ENCODE measurements at places on chromosomes 1 and 21.
A peak's percentile ranks its signal among the peaks of the same experiment; 100 is the strongest.

GRCh38 chr1:32138965-32139364 is 31.1 kb downstream of the KPNA6 start:
- no peak for DNase-seq

DNA sequence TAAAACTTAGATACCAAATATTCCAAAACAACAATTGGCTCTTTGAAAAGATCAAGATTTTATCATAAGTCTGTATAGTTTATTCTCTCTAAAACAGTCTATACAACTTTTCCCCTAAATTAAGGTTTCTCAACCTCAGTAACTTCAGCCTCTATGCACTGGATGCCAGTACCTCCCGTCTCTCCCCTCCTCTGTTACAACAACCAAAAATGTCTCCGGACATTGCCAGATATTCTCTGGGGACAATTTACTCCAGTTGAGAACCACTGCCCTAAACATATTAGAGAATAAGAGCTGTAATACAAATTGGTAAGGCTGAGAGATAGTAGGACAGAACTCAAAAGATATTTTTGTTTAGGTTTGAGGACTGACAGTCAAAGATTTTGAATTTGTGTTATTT is 71.6 kb downstream of the TMEM200B start:
- DNase-seq: no peak

DNA sequence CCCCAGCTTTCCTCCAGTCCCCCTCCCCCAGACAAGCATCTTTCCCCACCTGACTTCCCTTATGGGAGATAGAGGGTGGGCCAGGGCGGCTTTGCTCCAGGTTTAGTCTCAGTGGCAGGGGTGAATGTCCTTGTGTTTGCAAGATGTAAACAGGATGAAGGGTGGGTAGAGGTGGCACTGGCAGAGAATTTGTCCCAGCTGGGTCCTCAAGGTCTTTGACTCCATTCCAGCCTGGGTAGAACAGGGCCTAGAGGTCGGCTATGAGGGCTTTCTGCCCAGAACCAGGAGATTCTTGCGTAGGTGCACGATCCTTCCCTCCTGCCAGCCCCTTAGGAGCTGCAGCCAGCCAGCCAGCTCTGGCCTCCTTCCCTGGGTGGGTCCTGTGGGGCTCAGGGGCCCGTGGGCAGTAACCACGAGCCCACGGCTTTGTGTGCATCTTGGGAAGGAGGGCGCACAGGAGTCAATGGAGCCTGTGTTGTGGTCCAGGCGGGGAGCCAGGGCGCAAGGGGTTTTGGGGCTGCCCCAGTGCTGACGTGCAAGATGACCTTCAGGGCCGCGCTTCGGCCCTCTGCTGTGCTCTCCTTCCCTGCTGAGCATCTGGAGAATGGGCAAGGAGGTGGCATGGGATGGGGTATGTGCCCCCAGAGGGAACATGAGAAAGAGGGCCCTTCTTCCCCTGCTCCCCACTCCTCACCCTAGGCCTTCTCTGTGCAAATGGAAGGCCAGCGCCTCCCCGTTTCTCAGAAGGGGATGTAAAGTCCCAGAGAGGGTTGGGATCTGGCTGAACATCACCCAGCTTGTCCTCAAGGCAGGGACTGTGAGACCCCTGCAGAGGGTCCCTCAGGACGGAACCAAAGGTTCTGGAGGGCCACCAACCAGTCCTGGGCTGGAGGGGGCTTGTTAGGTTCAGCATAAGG is 15.7 kb downstream of the POU3F1 start:
- DNase-seq: peak; percentile 73

- DNase-seq: no peak
Observed at GRCh38 chr1:119774746-119775490, 6.2 kb upstream of the HMGCS2 start.

GRCh38 chr1:29201595-29202051 is 19.9 kb upstream of the SRSF4 start:
- no peak for DNase-seq

- no peak for DNase-seq
Observed at GRCh38 chr1:7672864-7673263, 98.2 kb upstream of the VAMP3 start.

DNA sequence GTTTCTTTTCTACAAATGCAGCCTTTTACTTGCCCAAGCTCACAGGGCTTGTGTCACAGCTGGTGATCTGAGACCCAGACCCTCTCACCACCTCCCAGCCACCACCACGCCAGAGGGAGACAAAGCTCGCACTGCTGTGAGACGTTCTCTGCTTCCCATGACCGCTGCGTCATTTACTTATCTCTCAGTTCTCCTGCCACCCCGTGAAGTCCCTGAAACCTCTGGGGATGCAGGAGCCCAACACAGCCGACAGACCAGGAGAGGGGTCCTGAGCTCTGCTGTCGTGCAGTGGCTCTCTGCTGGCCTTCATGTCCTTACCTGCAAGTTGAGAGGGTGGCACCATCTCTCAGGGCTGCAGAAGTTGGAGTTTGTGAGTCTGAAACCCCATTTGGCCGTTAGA is 77.7 kb downstream of the SLC16A1 start:
- DNase-seq: no peak

DNA sequence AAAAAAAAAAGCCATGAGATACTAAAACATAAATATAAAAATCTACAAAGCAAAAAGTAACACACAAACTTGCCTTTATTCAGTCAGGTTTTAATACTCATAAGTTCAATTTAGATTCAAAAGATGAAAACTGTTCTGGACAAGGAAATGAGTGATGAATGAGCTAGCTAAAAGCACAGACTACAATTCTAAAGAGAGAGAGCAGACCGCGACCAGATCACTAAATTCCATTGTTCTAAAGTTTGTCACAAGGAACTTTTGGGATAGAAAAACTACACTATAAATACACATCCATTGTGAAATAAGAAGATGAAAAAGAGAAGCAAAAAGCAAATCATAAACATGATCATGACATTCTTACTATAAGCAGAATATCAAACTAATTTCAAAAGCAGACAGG is 1.7 kb downstream of the ODF2L start:
- no peak for DNase-seq

GRCh38 chr1:185565302-185565701 is 168.9 kb upstream of the HMCN1 start:
- DNase-seq: no peak

- DNase-seq: no peak
Observed at GRCh38 chr1:57204091-57204490, 219.8 kb downstream of the DAB1 start.
